ENCODE measurements at places on chromosomes 2 and 18.

DNA sequence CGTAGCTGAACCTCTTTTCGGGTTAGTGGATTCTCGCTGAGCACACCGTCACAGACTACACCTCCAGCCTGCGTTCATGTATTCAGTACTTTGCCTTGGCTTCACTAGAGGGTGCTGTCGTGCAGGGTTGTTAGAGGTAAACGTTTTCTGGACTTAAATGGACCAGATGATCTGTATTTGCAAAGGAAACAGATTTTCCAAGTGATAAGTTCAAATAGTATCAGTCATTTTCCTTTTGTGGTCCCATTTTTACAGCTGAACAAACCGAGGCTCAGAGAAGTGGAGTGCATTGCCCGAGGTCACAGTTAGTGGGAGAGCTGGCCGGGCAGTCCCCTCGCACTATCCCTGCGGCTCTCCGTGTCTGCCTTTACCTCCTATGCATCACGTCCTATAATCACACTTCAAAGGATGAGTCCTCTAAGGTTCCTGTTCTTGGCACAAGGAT is 125.9 kb downstream of the MAP4K4 start:
- peak; percentile 32 for DNase-seq

- no peak for DNase-seq
Measured at GRCh38 chr2:8645176-8645831, 36.6 kb upstream of the ID2 start.

- no peak for DNase-seq
Measured at GRCh38 chr18:48792141-48792540, 158.6 kb downstream of the SMAD7 start.

GRCh38 chr2:55431982-55432627 is 12.4 kb upstream of the CCDC88A start:
- DNase-seq = no peak

- DNase-seq = no peak
Measured at GRCh38 chr18:48230467-48231113, 178.6 kb downstream of the ZBTB7C start.

DNA sequence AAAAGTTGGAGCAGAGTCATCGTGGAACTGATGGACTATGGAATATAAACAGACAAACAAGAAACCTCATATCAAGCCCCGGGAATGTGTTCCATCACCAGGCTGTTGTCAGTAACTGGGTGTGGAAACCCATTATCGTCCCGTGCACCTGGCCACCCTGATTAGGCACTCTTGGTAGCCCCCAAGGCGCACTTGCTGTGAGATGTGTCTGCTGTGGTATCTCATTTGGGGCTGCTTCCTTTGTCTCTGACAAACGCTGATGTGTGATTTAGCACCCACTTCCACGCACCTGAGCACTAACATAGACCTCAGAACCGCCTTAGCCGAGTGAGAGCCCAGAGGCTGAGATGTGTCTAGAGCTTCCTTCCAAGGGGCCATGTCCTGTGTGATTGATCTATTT is 96.3 kb downstream of the PRPF40A start:
- no peak for DNase-seq

GRCh38 chr2:175003875-175004729 is 1.1 kb downstream of the CHN1 start:
- DNase-seq = no peak

- DNase-seq = no peak
Measured at GRCh38 chr18:3212657-3213056, 7.1 kb downstream of the MYOM1 start.

DNA sequence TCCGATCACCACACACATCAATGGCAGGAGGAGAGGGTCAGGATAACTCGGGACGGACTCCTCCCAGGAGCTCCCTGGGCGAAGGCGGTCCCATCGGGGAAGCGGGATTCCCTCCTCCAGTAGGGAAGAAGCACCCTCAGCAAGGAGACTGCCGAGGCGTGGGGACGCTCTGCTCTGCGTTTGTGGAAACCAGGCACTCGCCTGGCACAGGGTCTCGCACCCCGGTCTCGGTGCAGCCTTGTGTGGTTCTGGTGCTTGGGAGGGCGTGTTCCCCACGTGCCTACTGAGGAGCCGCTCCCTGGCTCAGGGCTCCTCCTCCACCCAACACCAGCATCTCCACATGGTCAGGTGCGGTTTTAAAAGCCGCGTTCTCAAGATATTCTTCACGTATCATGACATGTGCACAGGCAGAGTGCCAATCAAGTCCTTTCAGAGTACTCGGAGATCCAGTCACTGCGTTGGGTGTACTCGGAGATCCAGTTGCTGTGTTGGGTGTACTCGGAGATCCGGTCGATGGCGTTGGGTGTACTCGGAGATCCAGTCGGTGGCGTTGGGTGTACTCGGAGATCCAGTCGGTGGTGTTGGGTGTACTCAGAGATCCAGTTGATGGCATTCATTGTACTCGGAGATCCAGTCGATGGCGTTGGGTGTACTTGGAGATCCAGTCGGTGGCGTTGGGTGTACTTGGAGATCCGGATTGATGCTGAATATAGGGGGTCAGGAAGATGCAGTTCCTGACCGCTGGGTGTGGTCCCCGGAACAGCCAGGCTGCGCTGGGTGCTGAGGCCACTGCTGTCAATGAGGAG is 117.5 kb downstream of the RTP5 start:
- DNase-seq = no peak

GRCh38 chr2:25504266-25504665 is 162.5 kb upstream of the DNMT3A start:
- DNase-seq = no peak

DNA sequence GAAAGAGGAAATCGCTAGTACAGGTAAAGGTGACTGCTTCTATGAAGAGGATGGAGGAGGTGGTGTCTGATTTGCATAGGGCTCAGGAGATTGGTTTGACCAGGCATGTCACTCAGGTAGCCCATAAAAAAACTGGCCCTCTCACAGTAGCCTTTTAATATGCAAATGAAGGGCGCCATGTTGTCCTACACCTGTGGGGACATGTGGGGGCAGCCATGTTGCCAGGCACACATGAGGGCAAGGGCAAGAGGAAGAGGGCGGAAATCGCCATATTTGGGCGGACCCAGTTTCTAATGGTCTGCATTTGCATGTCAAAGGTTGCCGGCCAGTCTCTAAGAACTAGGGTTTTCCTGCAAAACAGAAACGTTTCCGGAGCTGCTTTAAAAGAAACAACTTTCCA is 1330.6 kb downstream of the DSC3 start:
- no peak for DNase-seq

GRCh38 chr18:56294484-56295183 is 343.8 kb downstream of the TXNL1 start:
- DNase-seq = no peak

DNA sequence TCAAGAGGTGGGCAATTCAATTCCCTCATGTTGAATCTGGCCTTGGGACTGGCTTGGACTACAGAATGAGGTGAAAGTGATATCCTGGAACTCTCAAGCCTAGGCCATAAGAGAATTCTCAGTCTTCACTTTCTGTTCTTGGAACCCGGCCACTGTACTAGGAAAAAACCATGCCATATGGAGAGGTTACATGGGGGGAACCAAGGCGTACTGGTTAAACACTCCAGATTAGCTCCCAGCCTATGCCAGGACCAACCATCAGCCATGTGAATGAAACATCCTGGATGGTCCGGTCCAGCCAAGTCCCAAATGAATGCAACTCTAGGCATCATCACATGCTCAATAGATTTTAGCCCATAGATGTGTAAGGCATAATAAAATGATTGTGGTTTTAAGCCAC is 56.4 kb downstream of the ZNF385B start:
- DNase-seq = no peak

GRCh38 chr2:7633566-7634153 is 716.4 kb downstream of the RNF144A start:
- DNase-seq = no peak

DNA sequence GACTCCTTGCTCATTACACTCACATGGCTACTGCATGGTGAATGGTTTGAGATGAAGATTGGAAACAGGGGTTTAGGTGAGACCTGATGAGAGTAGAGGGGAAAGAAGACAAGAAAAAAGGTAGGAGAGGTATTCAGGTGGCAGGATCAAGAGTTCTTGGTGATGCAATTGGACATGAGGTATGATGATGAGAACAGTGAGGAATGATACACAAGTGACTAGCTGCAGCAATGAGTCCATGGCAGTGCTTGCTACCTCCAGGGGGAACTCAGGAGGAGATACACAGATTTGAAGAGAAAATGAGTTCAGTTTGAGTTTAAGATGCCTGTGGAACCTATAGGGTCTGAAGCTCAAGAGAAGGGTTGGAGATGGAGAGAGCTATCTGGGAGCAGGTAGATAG is 62.1 kb upstream of the NFE2L2 start:
- no peak for DNase-seq

GRCh38 chr2:10028988-10029874 is 14.1 kb upstream of the KLF11 start:
- no peak for DNase-seq

GRCh38 chr2:239093542-239093941 is 245.7 kb downstream of the TWIST2 start:
- no peak for DNase-seq

DNA sequence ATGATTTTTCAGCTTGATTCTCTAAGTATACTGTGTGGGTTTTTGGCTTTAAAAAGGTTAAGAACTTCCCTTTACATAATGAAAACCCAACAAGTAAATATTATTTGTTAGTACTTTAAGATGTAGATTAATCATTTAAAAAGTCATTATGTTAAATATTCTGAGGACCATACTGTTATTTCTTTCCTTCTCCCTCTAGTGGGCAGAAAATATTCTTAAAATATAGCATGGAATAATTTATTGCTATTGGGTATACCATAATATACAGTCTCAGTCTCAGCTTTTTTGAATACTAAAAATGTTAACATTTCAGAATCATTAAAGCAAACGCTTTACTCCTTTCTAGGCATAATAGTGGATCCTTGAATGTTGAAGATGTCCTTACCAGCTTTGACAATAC is 28.1 kb downstream of the CAMKMT start:
- DNase-seq = no peak

- no peak for DNase-seq
Measured at GRCh38 chr2:17757321-17757720, 3.4 kb downstream of the GEN1 start.

DNA sequence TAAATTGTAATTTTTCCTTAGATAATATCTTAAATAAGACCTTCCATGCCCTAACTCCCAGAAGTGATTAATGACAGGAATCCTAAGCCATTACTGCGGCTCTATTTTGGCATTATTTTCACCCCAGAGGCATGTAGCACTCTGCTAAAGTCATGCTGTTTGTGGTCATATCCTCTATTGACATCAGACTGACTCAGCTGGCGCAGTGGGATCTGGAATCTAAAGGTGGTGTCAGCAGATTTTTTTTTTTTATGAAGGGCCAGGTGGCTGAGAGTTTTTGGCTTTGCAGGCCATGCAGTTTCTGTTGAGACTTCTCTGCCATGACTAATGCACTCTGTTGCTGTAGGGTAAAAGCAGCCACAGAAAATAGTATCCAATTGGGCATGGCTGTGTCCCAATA is 64.1 kb upstream of the ACVR1C start:
- DNase-seq = no peak

DNA sequence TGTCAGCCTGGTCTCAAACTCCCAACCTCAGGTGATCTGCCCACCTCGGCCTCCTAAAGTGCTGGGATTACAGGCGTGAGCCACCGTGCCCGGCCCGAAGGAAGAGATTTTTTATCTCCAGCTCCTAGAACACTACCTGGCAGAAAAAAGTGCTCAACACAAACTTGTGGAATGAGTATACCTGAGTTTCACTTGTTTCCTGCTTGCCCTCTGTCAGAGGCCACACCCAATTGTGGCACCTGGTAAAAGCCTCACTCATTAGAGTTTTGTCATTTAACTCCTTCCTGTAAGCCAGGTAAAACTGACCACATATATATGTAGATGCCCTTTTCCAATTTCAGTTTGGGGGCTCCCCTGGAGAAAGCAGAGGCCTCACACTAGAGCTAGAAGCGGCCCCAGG is 42.2 kb upstream of the RTN4 start:
- DNase-seq = no peak

DNA sequence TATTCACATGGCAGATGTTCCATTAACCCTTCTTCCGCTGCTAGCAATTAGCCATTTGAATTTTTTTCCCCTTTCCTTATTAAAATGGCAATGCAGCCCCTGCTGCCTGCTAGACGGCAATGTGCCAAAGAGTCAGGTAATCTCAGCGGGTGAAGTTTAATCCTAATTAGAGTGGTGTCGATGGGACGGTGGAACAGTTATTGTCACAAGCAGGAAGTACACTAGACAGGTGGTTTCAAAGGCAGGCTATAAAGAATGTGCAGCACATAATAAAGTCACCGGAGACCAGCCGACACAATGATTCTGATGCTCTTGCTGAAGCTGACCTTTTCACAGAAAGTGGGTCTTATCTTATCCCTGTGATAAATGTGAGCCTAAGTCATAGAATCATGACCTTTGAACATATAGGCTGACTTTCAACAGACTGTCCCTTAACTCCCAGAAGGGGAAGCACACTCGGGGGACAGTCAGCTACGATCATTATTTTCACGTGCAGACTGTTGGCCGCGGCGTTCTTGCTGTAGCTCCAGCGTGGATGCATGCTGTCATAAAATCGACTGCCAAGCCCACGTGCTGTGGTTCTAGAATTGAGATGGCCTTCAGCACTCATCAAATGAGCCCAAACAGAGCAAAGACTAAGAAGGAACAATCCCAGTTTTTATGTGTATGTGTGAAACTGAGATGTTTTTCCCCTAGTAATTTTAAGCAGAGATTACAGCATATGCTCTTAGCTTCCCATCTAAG is 926.2 kb upstream of the SOX11 start:
- no peak for DNase-seq

- no peak for DNase-seq
Measured at GRCh38 chr2:69054431-69054830, 41.5 kb downstream of the ANTXR1 start.

GRCh38 chr2:44651974-44652373 is 289.5 kb upstream of the SIX3 start:
- DNase-seq = no peak

GRCh38 chr2:118050386-118050785 is 36.5 kb upstream of the CCDC93 start:
- DNase-seq = no peak

- DNase-seq = no peak
Measured at GRCh38 chr2:239386872-239387445, 13.9 kb downstream of the HDAC4 start.

DNA sequence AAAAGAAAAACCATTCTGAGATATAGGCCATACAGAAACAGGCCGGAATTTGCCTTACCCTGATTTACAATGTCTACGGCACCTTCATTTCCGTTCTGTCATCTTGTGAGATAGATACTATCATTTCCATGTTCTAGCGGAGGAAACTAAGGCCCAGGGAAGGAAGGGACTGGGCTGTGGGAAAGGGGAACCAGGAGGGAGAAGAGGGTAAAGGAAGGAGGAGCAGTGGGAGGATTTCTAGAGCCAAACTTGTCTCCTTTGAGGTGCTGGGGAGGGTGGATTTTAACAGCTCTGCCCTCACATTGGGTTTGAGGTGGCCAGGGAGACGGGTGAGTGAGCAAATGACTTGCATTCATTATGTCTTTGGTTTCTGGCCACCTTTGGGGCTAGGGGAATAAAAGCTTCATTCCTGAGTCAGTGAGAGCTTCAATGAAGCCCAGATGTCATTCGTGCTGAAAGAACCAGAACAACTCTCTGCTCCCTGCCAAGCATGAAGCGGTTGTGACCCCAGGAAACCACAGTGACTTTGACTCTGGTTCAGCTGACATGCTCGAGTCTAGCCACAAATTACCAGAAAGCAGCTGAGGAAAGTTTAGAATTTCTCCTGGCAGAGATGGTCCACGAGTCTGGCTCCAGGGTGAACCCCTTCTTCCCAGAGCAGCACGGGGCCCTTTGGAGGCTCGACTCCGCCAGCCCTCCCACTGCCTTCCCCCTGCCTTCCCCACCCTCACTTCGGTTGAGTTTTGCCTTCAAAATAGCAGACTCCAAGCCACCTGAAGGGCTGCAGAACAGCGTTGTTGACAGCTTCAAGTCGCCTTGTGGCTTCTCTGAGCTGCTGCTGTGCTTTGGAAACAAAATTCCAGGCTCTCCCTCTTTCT is 3.8 kb downstream of the ACTG2 start:
- DNase-seq = no peak
